ENCODE measurements at places on chromosomes 3 and 15.

GRCh38 chr15:84752700-84753099 is 4.3 kb downstream of the ZNF592 start:
- DNase-seq = no peak

- DNase-seq = no peak
These were observed 62.7 kb upstream of the RNU6-1 start for GRCh38 chr15:67902579-67903009.

- DNase-seq = no peak
These were observed 46.8 kb downstream of the COL6A5 start for GRCh38 chr3:130392266-130392665.

GRCh38 chr3:151879679-151880415 is 6.4 kb downstream of the SUCNR1 start:
- DNase-seq = no peak

DNA sequence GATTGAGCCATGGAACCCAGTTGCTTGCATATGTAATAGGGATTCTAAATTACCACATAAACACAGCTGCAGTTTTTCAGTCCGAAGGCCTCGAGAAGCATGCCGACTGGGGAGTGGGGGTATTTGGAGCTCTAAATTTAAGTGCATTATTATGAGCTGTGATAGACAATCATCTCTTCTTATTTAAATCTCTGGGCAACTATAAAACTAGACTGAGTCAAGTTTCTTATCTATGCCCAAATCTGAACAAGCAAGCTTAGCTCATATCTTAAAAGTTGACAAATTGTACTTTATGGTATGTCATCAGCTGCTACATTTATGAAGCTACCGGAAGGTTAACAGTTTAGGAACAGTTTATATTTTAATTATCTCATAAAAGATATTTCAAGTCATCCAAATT is 19.5 kb upstream of the THRB start:
- DNase-seq = no peak

GRCh38 chr3:144989807-144990206 is 1018.2 kb downstream of the DIPK2A start:
- no peak for DNase-seq

DNA sequence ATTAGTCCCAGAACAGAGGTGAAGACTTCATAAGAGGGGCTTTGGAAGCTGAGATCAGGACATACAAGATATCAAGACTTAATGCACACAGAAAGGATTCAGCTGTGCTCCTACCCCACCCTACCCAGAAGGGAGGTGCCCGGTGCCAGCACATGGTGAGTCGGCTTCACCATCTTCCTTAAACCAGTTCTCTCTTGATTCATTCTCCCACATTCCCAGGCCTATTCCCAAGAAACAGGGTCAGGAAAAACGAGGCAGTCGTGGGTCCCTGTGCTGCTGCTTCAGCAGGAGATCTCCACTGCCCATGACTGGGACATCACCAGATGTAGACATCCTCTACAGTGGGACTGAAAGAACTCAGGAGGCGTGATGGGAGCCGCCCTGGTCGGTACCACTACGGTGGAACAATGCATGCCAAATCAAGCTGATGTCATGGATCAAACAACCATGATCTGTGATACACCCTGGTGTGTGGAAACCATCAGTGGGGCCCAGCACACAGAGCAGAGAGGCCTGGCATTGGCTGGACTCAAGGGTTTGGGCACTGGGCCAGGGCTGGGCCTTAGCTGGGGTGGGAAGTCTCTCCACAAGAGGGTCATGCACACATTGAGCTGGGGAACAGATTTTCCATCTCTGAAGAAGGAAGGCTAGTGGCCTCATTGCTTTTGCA is 41.9 kb downstream of the CCDC12 start:
- DNase-seq = no peak
